ENCODE measurements at places on chromosomes 7 and 10. TPM values are rescaled to one million over a fixed set of nuclear protein-coding genes. Genes with fewer than 3 reads are reported as not detected.

BMPER gene
- 7.4 TPM for total RNA-seq

ITGA8 gene
- total RNA-seq = 23.7 TPM

PRF1 gene
- 14.0 TPM for total RNA-seq

STK32C gene
- total RNA-seq = 18.2 TPM

- no peaks in the 10 kb centered on the region for H3K36me3 ChIP-seq
- H3K4me1 ChIP-seq = no peaks in the 10 kb centered on the region
- no peaks in the 10 kb centered on the region for H3K27me3 ChIP-seq
- no peak for DNase-seq
These were observed 128.1 kb upstream of the LRRN3 start for GRCh38 chr7:110962826-110963225.

- no peak for DNase-seq
- H3K27me3 ChIP-seq = no peaks in the 10 kb centered on the region
- no peak overlapping the region for H3K27ac ChIP-seq
- no peaks in the 10 kb centered on the region for H3K36me3 ChIP-seq
- H3K4me3 ChIP-seq = no peak overlapping the region
These were observed 307.0 kb downstream of the PTPRN2 start for GRCh38 chr7:158280448-158281144.

GRCh38 chr7:102320601-102321350, 34.1 kb downstream of the SH2B2 start:
- H3K4me1 ChIP-seq = no peaks in the 10 kb centered on the region
- DNase-seq = no peak
- H3K27ac ChIP-seq = no peak overlapping the region
- no peaks in the 10 kb centered on the region for H3K27me3 ChIP-seq

DNA sequence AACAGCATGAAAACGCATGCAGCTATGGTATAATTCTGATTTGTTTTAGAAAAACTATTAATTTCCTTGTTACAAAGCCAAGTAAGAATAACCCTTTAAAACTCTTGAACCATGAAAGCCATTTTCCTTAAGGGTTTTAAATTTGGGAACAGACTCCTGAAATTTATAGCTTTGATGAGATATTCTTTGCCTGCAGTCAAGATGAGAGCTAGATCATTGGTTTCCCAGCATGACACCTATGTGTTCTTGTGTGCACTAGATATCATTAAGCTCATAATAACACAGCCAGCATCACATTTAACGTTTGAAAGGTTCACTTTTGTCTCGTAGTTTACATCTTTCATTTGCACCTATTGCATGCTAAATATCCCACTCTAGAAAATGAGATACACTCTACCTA, 202.2 kb downstream of the PHF14 start:
- no peaks in the 10 kb centered on the region for H3K27me3 ChIP-seq
- no peak overlapping the region for H3K4me3 ChIP-seq
- H3K27ac ChIP-seq = no peak overlapping the region
- H3K36me3 ChIP-seq = no peaks in the 10 kb centered on the region

DNA sequence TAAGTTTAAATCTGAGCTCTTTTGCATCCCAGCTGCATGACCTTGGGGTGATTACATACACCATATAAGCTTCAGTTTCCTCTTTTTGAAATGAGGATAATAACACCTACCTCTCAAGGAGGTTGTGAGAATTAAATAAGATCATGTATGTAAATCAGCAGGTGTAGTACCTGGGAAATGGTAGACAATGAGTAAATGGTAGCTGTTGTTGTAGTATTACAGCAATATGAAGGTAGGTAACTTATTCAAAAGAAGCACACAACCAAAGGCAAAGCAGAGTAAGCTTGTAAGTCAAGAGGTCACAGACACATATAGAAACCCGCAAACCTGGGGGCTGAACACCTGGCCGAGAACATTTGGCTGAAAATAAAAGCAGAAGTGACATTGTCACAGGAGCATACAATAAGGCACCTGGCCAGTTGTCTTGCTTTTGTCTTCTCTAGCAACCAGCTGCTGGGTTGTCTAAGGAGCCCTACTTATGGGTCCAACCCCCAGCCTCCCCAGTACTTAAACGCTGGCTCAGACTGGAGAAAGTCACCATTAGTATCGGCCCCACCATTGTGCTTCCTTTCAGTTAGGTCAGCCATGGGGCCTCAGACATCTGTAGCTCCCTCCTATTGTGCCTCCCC, 203.6 kb upstream of the MKLN1 start:
- DNase-seq = no peak
- no peak overlapping the region for H3K27ac ChIP-seq
- H3K4me3 ChIP-seq = no peak overlapping the region
- no peaks in the 10 kb centered on the region for H3K27me3 ChIP-seq

DNA sequence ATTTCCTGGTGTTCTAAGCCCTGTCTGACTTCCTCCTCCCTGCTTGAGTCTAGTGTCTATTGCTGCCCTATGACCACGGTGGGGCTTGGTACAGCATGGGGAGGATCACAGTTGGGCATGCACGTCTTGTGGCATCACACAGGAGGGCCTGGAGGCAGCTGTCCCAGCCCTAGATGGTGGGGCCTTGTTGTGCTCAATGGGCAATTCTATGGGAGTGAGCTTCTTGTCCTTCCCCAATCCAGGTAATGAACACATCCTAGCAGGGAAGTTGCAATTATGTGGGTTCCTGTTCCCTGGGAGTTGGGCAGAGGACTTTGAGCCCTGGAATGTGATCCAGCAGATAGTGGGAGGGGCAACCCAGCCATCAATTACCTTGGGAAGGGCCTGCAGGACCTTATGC, 10.8 kb upstream of the FAM3C start:
- no peaks in the 10 kb centered on the region for H3K27me3 ChIP-seq
- no peak for DNase-seq
- no peaks in the 10 kb centered on the region for H3K4me1 ChIP-seq
- no peak overlapping the region for H3K27ac ChIP-seq
- no peak overlapping the region for H3K4me3 ChIP-seq

Measured in left lung (tissue), 14 donors.